ENCODE measurements at places on chromosomes 5 and 9. TPM values are rescaled to one million over a fixed set of nuclear protein-coding genes. Genes with fewer than 3 reads are reported as not detected.

DNA sequence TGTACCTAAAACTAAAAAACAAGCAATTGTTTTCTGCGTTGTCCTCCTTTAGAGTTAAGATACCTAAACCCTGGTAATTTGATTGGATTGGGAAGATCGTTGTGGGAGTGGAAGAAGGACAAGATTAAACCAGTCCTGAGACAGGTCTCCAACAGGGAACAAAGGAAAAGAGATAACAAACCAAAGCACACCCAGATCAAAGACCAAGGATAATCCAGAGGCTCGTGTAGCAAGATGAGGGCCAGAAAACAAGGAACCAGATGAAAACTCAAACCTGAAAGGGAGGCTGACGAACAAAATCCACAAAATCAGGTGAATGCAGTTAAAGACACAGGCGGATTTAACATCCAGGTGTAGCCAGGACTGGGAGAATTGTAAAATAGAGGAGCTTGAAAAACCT is 618.1 kb downstream of the SLCO4C1 start:
- no peak for DNase-seq

GRCh38 chr9:114723931-114724330 is 41.9 kb upstream of the TEX48 start:
- no peak for DNase-seq

- no peak for DNase-seq
These were observed 4.1 kb downstream of the RPL7A start for GRCh38 chr9:133351908-133352634.

DNA sequence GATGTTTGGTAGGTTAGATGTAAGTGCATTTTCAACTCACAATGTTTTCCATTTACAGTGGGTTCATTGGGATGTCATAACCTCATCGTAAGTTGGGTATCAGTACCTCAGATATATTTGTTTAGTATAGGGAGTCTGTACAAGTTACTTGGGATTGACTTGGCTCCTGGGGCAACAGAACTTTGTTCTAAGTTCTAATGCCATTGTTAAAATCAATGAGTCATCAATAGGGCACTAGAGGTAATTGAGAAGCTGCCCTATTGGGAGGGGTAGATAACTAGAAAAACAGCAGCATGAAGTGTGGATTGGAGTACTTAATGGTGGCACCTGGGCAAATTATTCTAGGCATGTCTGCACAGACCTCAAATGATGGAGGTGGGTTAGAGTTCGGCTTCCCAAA is 272.8 kb downstream of the DOCK8 start:
- no peak for DNase-seq

GFPT2 gene
- 32.1 TPM for total RNA-seq

PARP8 gene
- 27.5 TPM for total RNA-seq

- DNase-seq, result no peak
These were observed 43.5 kb upstream of the RNF38 start for GRCh38 chr9:36443581-36443980.

- DNase-seq, result no peak
These were observed 10.1 kb downstream of the MACROH2A1 start for GRCh38 chr5:135388860-135389435.

SPATA31C1 gene
- total RNA-seq, result not detected

CCDC69 gene
- 39.1 TPM for total RNA-seq

ELOVL7 gene
- total RNA-seq, result 3.0 TPM

ITGA2 gene
- total RNA-seq, result 7.2 TPM

- DNase-seq, result no peak
These were observed 117.5 kb downstream of the IRX2 start for GRCh38 chr5:2633992-2634391.
